CD4-positive, alpha-beta memory T cell (primary cell): ENCODE measurements at places on chromosomes 7 and 10.

GRCh38 chr7:101035941-101036340, 16.1 kb downstream of the MUC17 start:
- no peak for DNase-seq

DNA sequence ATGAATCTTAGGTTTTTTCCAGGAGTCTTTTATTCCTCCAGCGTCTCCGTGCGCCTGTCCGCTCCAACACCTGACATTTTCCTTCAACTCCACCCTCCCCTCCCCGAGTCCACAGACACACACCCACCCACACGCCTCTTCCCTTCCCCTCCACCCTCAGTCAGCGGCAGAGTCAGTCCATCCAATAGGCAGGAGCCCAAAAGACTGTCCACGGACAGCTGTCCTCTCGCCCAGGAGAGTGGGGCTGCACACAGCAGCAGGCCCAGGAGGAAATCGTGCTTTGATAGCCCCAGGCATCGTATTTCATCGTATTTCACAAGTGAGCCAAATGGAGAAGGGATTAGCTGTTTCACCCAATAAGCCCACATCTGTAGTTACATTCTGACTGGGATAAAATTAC, 285.1 kb downstream of the ZEB1 start:
- DNase-seq = no peak

DNA sequence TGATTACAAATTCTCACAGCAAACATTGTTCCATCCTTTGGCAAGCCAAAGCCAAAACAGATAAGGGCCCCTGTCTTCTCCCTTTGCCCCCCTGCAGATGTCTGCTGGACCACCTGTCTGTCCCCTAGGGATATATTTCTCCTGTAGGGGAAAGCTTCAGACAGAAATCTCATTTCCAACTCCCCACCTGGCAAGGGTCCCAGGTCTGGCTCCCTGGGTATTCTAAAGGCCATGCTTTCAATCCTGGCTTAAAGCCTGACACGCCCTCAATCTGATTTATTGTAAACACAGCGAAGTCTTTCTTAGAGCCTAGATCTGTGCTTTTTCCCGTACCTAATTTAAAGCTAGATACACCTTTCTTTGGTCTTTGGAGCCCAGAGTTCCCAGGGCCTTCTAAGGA, 66.1 kb downstream of the KCNMA1 start:
- DNase-seq = no peak

DNA sequence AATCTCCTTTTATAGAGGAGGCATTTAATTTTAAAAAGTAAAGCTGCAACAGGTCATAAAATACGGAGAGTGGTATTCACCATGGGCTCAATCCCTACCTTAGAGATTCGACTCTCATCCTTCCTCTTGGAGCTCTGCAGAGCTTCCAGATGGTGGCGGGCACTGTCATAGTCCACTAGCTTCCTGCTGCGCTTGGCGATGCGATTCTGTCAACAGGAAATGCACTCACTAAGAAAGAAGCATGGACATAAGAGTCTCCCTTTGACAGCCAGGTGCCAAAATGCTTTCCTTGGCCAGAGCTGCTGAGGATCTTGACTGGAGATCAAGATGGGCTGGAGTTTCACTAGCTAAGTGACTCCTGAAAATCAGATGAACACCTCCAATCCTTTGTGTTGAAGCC, 154.4 kb downstream of the AMPH start:
- no peak for DNase-seq

DNA sequence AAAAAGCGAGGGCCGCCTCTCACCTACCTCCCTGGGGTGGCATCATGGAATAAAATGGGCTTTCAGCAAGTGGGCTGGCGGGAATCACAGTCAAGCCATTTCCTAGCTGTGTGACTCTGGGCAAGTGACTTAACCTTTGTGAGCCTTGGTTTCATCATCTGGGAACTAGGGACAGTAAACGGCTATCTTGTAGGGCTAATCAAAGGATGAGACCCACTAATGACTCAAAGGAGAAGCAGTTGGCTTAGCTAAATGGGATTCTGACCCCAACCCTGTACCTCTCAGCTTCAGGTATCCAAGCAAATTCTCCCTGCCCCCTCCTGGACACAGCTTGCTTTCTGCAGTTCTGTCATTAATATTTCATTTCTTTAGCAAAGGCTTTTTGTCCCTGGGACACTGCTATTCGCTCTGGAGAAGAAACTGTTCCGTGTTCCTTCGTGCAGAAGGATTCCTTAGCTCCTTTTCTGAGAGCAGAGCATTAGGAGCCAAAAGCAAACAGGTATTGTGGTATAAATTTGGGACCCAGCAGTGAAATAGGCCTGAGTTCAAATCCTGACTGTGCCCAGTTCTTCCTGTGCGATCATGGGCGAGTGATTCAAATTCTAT, 25.9 kb downstream of the TRIM8 start:
- no peak for DNase-seq

DNA sequence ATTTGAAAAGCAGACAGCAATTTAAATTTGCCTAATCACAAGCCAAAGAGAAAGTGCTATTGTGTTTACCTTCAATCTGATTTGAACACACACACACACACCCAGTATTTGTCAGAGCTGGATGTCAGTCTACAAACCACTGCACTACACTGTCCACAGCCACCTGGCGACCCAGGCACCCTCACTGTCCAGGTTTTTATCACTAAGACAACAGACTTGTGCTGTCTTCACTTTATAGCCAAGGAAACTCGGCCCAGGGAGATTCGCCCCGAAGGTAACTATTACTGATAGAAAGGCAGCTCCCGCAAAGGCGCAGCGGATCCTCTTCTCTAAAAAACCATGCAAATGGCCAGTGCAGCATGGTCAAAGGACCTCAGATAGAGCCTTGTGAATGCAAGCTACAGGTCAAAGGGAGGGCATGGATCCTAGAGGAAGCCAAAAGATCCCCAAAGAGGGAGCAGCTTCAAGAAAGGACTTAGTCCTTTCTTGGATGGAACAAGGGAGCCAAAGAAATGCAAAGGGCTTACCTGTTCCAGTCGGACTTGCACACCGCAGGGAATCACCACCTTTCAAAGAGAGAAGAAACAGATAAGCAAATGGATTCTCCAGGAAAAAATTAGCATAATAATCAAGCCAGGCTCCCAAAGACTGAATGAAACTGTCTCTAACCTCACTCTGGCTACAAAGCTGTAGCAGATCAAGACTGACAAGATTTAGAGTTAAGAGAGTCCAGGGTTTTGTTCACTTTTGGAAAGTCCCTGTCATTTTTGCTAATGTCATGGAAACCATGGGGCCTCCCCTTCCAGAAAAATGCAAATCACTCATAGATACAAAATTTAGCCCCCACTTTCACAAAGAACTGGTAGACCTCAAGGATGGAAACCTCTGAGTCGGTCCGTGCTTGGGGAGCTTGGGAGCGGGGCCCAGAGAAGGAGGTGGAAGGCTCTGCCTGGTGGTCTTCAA, 101.1 kb downstream of the TNS3 start:
- no peak for DNase-seq

DNA sequence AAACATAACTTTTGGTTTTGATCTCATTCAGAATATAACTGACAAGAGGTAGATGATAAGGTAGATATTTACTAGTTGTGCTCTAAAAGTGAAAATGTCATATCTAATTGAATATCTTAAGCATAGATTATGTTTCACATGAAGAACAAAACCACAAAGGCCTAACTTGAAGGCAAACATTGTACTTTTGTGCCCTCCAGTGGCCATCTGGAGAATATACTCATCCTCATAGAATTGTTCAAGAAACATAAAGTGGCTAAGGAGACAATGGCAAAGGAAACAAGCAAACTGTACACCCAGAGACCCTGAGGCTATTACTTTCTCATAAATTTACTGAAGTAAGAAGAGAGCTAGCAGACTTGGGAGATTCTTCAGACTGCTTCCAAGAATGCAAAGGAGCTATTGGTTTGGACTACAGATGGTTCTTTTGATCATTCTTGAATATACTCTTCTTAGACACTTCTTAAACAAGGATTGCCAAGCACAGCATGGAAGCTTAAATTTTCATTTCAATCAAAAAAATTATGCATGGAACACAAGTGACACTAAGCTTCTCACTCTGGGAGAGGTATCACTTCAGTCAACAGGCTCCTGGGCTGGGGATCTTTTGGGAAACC, 98.2 kb upstream of the DKK1 start:
- DNase-seq = peak; percentile 33

DNA sequence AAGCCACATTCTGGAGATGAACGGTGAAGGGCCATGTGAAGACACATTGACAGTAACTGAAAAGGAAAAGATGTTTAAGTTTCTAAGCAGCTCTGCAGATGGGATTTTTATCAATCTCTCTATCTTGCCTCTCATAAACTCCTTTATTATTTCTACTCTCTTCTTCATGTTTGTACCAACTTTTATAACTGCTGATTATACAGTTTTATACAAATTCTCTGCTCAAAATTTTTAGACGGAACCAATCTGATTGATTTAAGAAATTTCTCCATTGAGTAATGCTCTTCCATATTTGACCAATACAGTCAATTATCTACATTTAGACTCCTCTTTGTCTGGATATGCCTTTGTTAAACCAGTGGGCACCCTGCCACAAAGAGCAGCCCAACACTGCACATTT, 31.7 kb downstream of the TFPI2 start:
- DNase-seq = no peak

DNA sequence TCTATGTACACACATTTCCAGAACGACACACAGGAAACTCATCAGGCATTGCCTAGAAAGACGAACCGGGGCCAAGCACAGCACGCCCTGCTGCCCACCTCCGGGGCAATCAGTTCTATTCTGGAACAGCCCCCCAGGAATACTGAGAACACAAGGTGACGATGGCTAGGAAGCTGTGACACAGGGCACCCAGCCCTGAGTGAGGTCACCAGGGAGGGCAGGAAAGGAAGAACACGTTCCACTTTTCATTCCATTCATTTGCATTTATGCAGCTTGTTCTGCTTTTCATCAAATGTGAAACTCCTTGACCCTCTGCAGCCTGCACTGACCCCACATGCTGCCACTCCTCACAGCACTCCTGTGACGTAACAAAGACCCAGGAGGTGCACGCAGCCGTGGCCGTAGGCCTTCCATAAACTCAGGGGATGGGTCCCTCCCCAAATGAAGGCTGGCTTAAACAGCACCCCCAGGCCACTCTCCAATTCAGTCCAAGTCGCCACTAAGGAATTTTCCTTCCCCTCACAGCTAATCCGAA, 28.9 kb downstream of the MAD1L1 start:
- DNase-seq = no peak

GRCh38 chr7:140062118-140062527, 628 bp downstream of the PARP12 start:
- peak; percentile 78 for DNase-seq

DNA sequence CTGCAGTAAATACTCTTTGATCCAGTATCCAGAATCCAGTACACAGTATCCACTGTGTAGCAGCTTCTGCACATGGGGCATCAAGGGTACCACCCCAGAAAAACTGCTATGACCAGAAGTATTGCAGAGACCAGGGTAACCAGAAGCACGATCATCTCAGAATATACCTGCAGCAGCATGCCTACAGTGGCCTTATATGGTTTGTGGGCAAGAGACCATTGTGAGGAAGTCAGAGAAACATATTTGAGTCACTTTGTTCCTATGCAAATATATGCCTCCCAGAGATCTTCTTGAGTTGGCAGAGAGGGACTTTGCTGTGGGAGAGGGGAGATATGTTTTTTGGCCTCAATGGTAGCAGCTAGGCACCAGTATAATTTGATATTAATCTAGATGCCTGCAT, 206.4 kb upstream of the LRRTM3 start:
- no peak for DNase-seq

DNA sequence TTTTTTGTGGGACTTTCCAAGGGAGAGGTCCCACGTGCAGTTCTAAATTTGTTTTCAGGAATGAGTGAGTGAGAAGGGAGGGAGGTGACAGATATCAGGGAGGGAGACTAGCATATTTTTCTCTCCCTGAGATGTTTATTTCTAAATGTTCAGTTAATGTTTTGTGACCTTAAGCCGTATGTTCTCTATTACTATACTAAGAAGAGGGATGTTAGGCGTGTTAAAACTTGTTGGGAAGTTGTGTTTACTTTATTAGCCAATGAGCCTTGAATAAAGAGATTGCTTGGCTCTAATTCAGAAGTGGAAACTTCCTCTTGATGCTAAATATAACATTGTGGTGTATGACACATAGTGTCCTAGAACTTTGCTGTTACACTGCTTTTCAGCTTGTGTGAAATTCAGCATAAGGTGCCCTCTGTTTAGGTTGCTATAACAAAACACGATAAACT, 37.3 kb downstream of the DNAH11 start:
- DNase-seq = no peak

DNA sequence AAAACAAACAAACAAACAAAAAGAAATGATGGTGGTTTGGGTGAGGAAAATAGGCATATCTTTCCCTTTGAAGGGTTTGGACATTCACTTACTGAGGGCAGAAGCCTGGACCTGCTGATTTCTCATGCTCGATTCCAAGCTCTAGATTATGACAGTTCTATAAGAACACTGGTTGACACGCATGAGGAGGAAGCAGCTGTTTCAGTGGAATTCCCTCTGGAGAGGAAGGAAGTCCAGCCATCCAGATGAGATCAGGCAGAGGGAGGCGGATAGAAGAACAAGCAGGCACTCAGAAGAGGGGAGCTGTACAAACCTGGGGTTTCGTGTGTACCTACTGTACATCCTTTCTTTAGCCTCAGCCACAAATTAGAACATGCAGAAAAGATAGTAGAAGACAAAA, 691.9 kb downstream of the INHBA start:
- DNase-seq = no peak

GRCh38 chr7:716636-717035, 9.9 kb upstream of the DNAAF5 start:
- DNase-seq = no peak

DNA sequence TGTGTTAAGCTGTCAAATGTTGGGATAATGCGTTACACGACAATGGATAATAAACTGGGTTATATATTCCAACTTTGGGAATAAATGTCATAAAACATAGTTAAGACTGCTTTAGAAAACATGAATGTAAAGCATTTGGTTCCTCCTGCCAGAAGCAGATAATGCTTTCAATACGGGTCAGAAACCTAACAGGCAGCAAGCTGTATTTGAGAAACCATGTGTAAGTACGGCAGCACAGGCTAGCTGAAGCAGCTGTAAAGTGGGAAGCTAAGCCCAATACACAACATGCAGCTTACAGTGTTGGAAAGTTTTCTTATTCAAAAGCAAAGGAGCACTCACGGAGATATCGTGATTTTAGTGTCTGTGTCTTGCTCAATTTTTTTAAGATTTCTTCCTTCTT, 46.5 kb downstream of the MALSU1 start:
- no peak for DNase-seq

- no peak for DNase-seq
Measured at GRCh38 chr10:124911124-124912067, 30.5 kb upstream of the ZRANB1 start.

DNA sequence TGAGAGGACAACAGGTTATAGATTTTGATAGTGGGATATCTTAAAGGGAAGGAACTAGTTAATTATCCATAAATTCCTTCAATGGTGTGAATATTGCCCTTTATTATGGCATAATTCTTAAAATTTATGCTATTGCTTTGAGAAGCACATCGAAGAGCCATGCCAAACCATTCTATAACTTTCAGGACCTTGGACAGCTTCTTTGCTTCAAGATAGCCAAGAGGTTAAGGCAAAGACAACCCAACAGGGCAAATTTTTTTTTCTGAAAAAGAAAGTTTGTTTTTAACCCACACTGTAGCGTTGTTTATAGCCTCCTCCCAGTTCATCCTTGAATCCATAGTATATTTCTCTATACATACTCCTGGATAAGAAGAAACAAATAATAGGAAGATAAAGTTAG, 103.2 kb downstream of the NRG3 start:
- no peak for DNase-seq

GRCh38 chr10:99426689-99427088, 3.7 kb downstream of the GOT1 start:
- no peak for DNase-seq
